H1 (cell line): ENCODE measurements at places on chromosomes 5 and 9. TPM values are rescaled to one million over a fixed set of nuclear protein-coding genes. Genes with fewer than 3 reads are reported as not detected.

GRCh38 chr5:179176166-179176565, 116.0 kb downstream of the ZNF354C start:
- DNase-seq = peak; percentile 33

- no peak for DNase-seq
Observed at GRCh38 chr9:83199240-83199639, 136.3 kb upstream of the RASEF start.

GRCh38 chr9:112158656-112159367, 16.3 kb downstream of the SUSD1 start:
- DNase-seq = no peak

GRCh38 chr5:56170557-56170956, 62.6 kb downstream of the ANKRD55 start:
- no peak for DNase-seq

The PCDHB6 gene
- 0.17 and 0.28 TPM in 2 replicates for total RNA-seq

The TRIM23 gene
- total RNA-seq = 11.7 and 13.6 TPM in 2 replicates

- DNase-seq = no peak
Observed at GRCh38 chr5:6780802-6781391, 67.7 kb downstream of the TENT4A start.
